ENCODE measurements at places on chromosomes 3 and 15. TPM values are rescaled to one million over a fixed set of nuclear protein-coding genes. Genes with fewer than 3 reads are reported as not detected.

The TRPM1 gene
- not detected for polyA plus RNA-seq

DNA sequence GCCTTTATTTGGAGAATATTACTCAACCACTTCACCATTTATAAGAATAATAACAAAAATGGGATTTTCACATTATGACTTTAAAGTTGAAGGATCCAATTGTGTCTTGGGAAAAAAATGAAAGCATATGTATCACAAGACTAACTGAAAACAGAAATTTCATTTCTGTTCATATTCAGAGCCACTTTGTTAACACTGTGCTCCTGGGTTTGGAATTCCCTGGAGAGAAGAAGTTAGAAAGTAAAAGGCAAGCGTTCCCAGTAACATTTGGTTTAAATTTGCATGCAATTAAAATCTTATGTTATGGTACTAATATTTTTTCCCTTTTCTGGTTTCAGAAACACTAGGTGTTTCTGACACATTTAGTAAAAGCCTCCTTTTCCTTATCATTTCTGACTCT is 230.8 kb downstream of the RBMS3 start:
- peak; percentile 68 for DNase-seq

DNA sequence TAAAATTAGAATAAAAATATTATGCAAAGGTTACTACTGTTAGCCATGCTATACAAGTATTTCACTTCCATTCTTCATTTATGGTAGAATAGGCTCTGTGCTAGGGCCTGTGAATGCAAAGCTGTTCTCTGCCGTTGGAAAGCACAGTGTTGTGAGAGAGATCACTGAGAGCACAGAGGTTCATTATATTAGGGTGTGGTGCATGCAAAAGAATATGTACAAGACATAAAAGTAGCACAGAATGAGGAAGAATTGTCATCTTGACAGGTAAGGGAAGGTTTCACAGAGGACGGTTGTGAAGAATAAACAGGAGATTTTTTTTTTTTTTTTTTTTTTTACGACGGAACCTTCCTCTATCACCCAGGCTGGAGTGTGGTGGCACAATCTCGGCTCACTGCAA is 25.2 kb upstream of the FNDC3B start:
- no peak for DNase-seq

The DUOXA2 gene
- polyA plus RNA-seq = not detected

DNA sequence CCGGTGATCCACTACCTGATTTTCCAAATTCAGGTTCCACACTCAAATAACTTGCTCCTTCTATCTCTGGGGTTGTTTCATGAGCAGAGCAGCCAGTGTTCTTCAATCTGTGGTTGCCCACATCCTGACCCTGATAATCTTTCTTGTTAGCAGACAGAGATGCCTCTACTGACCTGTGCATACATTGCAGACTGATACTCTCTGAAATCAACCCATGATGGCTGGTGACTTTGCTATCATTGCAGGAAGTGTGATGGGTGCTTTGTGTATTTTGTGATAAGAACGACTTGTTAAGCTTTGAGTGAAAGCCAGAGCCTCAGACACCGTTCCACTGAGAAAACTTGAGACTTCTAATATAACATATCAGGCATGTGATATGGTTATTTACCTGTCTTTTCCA is 39.9 kb downstream of the GATM start:
- no peak for DNase-seq

DNA sequence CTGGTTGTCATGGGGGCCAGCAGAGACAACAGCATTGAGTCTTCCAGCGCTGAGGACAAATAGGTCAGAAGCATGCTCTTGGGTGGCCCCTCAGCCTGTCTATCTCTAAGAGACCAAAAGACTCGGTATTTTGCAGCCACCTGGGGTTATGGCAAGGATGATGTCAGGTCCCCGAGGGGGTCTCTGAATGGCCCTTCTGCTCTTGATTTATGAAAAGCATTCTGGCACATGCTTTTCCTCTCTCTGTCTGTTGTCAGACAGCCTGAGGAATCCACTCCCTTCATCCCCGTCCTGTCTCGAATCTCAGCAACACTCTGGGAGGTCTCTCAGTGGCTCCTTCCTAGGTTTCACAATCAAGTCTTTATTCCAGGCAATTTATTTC is 156.6 kb upstream of the RGMA start:
- DNase-seq = peak; percentile 62

The CAND2 gene
- polyA plus RNA-seq = 43.6 TPM

The PARP6 gene
- polyA plus RNA-seq = 56.8 TPM

- DNase-seq = no peak
Measured at GRCh38 chr15:60720493-60721256, 241.7 kb upstream of the ICE2 start.

DNA sequence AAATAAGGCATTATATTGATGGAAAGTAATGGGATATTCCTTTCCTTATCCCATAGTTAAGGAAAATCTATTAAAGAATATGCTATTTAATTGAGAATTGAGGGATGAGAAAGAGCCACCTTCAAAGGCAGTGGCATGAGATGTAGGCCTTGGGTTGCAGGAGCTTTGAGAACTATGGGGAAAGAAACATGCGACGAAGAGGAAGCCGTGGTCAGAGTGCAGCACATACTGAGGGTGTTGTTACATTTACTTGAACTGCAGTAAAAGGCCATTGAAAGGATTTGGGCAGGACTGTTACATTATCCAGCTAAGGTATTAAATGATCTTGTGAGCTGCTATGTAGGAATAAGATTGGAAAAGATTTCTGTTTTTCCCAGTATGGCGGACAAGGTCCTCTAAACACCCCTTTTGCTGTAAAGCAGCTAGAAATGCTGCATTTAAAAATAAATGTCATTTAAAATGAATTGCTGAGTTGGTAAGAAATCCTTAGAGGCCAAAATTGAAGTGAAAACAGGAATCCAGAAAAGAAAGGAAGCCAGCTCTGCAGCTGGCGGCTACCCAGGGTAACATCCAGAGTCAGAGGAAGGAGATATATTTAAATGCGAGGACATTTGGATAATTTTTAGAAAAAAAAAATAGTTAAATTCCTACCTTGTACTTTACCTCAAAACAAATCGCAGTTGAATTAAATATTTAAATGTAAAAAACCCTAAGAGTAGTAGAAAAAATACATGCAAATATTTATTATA is 61.7 kb downstream of the IL1RAP start:
- peak; percentile 58 for DNase-seq

DNA sequence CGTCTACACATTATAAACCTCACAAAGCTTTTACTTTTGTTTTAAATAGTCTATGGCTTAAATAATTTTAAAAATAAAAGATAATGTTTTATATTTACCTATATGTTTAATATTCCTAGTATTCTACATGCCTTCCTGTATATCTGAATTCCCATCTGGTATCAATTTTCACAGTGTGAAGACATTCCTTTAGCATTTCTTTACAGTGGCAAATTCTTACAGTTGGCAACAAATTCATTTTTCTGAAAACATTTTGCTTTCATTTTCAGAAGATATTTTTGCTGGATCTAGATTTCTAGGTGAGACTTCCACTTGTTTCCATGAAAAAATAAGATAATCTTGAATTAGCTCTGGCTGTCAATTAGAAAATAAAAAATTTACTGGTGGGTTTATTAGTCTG is 471.4 kb upstream of the NAALADL2 start:
- no peak for DNase-seq

The A4GNT gene
- polyA plus RNA-seq = not detected

The ONECUT1 gene
- polyA plus RNA-seq = not detected

- DNase-seq = no peak
Measured at GRCh38 chr3:188209034-188209433, 55.1 kb downstream of the LPP start.

DNA sequence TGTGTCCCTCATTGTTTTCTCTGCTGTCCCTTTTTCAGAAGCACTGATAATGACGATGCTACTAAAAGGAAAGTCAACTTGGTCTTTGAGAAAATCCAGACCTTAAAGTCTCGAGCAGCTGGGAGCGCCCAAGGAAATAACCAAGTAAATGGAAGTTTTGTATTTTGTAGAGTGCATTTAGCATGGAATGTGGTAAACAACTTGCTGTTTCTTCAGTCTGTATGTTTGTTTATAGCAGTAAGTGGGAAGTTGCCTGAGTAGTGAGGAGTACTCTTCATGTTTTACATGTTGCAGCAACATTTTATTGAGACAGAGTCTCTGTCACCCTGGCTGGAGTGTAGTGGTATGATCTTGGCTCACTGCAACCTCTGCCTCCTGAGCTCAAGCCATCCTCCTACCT is 66.0 kb downstream of the CGNL1 start:
- DNase-seq = no peak

The ADGRG7 gene
- not detected for polyA plus RNA-seq

DNA sequence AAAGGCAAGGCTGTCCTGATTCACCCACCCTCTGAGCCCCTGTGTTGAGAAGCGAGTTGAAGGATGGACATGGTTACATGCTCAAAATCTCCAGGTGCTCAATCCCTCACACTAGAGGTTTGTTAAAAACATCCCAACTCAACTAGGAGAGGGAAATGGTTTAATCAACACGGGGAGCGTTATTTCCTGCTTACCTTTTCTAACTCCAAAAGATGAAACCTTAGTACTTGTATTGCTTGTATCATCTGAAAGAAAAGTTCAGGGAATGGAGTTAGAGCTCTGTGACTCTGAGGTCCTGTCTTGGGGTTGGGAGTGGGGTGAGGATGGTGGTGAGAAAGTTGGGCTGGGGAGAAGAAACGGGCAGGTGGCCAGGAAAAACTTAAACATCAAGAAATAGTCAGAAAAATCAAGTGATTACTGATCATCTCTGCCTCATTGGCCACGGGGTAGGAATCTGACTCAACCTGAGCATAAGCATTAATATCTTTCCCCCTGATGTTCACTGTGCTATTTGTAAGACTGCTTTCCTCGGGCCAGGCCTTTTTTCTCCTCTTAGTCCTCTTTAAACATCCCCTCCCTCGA is 5.9 kb downstream of the MEIS2 start:
- DNase-seq = no peak

- no peak for DNase-seq
Measured at GRCh38 chr3:150124142-150124541, 153.4 kb upstream of the PFN2 start.

DNA sequence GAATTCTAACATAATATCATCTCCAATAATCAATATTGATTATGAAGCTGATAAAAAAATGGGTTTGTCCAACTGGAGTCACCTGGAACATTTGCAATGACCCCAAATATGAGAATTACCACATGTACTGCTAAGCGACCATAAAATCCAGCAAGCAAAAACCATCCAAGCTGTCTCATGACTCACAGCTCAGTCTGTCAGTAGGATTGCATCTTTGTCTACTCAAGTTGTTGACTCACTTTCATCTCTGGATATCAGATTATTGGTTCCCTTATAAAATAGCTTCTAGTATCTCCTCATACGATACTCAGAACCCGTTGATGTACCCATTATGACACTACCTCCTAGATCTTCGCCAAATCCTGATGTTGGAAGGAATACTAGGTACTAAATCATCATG is 209.8 kb upstream of the ATP11B start:
- DNase-seq = no peak

DNA sequence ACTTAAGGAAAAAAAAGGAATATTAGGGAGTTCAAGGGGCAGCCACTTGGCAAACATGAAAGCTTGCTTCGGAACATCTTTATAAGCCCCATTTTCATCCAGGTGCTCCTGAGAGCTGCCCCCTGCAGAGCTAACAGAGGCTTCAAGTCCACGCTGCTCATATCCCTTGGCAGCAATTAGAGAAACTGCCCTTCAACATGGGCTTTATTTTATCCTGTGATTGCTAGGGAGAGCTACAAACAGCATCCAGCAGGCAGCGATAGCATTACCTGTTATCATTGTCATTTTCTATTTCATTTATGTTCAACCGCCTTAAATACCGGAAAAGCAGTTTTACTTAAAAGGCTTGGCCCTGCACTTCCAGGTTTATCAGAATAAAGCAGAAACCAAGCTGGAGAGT is 68.4 kb upstream of the MCTP2 start:
- no peak for DNase-seq

DNA sequence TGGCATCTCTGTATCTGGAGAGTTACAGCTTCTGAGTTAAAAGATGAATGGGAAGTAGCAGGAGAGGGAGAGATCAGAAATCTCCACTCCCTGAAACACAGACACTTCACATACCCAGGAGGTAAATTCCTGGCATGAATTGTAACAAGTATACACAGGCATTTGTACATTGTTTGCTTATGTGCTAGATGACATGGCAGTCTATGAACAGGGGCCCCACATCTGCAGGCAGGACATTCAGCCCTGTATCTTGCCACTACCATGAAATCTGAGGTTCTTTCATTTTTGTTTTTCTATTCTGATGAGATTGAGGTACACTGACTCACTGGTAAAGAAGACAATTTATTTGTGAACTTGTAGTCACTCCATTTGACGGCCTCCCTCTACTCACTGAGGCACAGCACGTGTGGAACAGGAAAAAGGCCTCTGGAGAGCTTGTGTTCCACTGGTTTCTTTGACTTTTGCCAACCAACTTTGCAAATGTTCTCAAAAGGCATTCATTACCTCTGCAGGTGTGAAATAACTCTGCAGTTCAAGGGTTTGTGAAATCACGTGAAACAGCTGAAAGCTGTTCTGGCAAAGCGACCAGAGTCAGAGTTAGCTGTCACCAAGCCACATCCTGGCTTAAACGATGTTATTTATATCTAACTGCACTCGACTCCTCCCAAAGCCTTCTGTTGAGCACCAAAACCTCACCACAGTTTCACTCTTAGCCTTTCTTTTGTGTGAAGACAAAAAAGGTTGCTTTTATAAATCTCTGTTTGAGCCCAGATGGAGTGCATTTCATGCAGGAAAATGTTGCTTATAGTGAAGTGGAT is 401.3 kb upstream of the CFAP20DC start:
- DNase-seq = peak; percentile 33

DNA sequence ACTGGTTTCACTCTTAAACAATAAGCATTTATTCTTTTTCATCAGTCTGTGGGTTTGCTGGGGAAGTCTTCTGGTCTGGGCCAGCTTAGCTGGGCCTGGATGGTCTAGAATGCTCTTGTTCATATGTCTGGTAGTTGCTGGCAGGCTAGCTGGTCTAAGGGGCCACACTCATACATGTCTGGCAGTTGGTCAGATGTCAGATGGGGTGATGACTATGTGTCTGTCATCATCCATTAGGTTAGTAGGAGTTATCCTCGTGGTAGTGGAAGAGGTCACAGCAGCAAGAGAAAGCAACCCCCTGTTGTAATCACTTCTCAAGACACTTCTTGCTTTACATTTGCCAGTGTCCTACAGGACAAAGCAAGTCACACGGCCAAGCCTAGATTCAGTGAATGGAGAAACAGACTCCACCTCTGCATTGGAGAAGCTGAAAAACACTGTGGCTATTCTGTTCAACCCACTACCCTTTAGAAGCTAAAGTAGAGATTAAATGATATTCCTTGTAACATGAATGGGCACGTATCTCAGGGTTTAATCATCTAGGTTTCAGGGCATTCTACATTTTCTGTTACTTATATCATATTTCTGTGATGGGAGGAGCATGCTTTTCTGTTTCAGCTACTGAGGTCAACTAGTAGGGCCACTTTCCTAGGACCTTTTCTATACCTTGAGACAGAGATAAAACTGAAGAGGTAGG is 5.5 kb upstream of the ARID3B start:
- no peak for DNase-seq

DNA sequence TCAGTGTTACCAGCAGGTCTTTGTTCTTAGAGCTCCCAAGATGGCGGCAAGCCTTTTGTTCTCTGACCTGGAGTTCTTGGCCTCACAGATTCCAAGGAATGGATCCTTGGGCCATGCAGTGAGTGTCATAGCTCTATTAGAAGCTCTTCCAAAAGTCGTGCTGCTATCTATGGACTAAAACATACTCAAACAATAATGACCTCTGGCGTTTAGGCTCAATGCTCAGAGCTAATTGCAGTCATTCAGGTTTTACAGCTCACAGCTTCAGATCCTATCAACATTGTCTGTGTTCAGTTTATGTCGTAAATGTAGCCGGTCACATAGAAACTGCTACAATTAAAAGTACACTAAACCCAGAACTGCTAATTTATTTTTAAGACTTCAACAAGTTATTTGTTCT is 22.2 kb downstream of the CCRL2 start:
- DNase-seq = no peak

Data from muscle of leg (tissue), 16 donors.